ENCODE measurements at places on chromosomes 13 and 19. TPM values are rescaled to one million over a fixed set of nuclear protein-coding genes. Genes with fewer than 3 reads are reported as not detected.

- H3K36me3 ChIP-seq, result no peaks in the 10 kb centered on the region
- no peak overlapping the region for H3K27ac ChIP-seq
- no peaks in the 10 kb centered on the region for H3K4me1 ChIP-seq
- DNase-seq, result no peak
- peaks cover 3% of the 10 kb centered on the region for H3K27me3 ChIP-seq
Observed at GRCh38 chr13:61045251-61045650, 370.4 kb downstream of the PCDH20 start.

DNA sequence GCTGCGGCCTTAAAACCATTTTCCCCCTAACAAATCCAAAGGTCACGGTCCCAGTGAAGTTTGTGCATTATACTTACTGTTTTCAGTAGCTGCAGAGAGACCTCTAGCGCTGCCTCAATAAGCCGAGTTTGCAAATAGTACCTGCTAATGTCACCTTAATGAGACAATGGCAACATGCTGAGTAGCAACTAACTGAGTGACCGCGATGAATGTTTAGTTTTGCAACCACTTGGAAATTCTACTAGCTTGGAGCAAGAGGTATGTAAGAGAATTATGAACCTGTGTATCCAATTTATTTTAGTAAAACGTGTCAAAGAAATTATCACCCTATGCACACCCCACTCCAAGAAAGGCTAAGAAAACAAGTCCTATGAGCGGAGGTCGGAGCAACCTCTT, 1.2 kb downstream of the KPNA3 start:
- H3K27ac ChIP-seq, result peak overlapping the region; percentile 95
- peaks cover 9% of the 10 kb centered on the region for H3K4me1 ChIP-seq
- H3K4me3 ChIP-seq, result peak overlapping the region; percentile 93
- no peaks in the 10 kb centered on the region for H3K27me3 ChIP-seq
- no peaks in the 10 kb centered on the region for H3K36me3 ChIP-seq
- DNase-seq, result peak; percentile 7

The LSR gene
- 1.9 TPM for total RNA-seq

DNA sequence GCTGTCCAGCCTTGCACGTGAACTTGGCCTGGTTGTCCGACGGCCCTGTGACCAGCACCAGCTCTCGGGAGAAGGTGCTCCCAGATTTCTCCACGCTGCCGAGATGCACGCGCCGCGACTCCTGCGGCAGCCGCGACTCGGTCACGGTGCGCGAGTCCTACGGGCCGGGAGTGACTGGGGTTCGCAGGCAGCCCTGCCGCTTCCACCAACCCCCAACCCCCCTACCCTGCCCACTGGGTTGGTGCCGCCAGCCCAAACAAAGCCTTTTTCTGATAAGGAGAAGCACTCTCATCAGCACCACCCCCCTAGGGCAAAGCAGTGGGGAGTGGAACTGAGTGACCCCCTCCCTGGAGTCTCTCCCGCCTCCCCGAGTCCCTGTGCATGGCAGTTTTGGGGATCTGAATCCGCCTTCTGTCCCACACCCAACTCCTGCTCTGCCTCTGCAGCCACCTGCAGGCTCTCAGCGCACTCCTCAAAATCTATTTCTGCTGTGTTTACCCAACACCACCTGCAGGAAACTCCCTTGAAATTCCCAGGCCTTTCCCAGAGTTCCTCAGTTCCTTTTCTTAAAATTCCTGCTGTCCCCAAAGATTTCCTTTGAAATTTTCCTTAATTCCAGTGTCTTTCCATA, 6.2 kb downstream of the NPHS1 start:
- DNase-seq, result no peak
- peaks cover 68% of the 10 kb centered on the region for H3K27me3 ChIP-seq
- no peak overlapping the region for H3K4me3 ChIP-seq
- H3K4me1 ChIP-seq, result no peaks in the 10 kb centered on the region
- no peaks in the 10 kb centered on the region for H3K36me3 ChIP-seq

GRCh38 chr13:79079351-79079839, 326.7 kb downstream of the RBM26 start:
- H3K4me1 ChIP-seq, result no peaks in the 10 kb centered on the region
- no peak overlapping the region for H3K4me3 ChIP-seq
- H3K27ac ChIP-seq, result no peak overlapping the region
- H3K36me3 ChIP-seq, result no peaks in the 10 kb centered on the region
- DNase-seq, result no peak

DNA sequence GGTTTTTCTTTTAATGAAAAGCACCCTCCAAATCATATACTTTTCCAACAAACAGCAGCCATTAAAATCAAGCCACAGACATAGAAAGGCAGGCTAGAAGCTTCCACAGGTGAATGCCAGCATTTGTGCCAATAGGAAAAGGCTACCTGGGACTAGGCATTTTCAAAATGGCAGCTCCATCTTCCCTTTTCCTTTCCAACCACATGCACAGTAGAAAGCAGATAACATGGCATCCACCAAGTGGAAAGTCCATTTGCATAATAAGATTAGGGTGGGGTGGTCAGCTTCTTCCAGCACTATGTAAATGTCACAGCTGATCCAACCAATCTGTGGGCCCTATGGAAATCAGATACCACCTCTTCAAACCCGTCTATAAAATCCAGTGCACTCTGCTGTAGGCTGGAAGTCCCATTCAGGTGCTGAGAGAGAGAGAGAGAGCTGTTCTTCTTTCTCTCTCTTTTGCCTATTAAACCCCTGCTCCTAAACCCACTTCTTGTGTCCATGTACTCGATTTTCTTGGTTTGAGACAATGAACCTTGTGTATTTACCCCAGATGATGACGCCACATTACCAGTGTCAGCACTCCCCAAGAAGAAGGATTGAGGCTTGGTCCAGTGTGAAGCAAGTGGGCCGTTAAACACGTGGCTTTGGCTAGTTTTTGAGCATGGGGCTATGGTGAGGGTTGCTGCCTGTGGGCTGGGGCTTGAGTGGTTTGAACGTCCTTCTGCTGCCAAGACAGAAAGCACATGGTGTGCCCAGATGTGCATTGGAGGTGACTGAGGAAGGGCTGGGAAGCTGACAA, 24.2 kb upstream of the IGFL1 start:
- no peaks in the 10 kb centered on the region for H3K4me1 ChIP-seq
- H3K27ac ChIP-seq, result no peak overlapping the region
- H3K4me3 ChIP-seq, result no peak overlapping the region
- DNase-seq, result peak; percentile 31

The ATP7B gene
- total RNA-seq, result 4.4 TPM

GRCh38 chr19:1366899-1367870, 16.5 kb upstream of the NDUFS7 start:
- H3K36me3 ChIP-seq, result peaks cover 66% of the 10 kb centered on the region
- no peak for DNase-seq
- H3K4me3 ChIP-seq, result no peak overlapping the region
- H3K27ac ChIP-seq, result peak overlapping the region; percentile 37
- H3K4me1 ChIP-seq, result peaks cover 6% of the 10 kb centered on the region

DNA sequence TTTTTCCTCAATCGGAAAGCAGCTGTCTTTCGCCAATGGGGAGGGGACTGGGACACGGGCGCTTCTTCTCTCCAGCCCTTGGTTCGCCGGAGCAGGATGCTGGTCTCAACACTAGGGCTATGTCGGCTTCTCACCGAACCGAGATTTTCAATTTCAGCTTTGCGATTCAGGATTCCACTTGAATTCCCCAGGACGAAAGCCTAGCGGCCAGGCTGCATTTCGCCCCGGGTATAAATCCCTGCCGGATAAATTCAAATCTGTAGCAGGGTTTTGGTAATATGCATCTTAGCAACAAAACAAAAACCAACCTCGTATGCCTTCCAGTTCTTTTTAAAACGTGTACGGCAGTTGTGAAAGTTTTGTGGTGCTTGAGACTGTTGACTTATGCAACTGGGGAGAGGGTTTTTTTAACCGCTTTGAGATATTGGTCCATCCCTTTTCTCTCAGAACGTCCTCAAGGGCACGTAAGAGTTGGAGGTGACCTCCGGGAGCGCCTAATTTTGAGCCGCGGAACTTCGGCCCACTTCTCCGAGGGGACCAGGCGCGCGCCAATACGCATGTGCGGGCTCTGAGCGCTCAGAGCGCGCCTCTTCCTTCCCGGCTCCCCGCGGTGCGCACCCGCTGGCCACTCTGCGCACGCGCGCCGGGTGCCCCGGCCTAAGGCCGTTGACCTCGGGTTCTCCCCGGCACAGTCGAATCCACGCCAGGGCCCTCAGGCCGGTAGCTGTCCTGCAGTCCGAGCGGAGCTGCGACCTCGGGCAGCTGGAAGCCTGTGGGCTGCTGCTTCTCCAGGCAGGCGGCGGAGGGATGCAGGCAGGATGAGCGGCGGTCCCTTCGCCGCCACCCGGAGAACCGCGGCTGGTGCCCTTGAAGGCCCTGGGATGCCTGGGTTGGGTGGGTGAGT, 7.6 kb downstream of the POU4F1 start:
- H3K27ac ChIP-seq, result no peak overlapping the region
- peaks cover 5% of the 10 kb centered on the region for H3K4me1 ChIP-seq
- H3K4me3 ChIP-seq, result peak overlapping the region; percentile 43

- peak; percentile 14 for DNase-seq
- H3K4me3 ChIP-seq, result no peak overlapping the region
- no peaks in the 10 kb centered on the region for H3K36me3 ChIP-seq
- no peaks in the 10 kb centered on the region for H3K27me3 ChIP-seq
Observed at GRCh38 chr13:30690282-30691188, 44.8 kb upstream of the ALOX5AP start.

GRCh38 chr19:9941671-9942070, 5.4 kb upstream of the OLFM2 start:
- H3K4me1 ChIP-seq, result peaks cover 29% of the 10 kb centered on the region
- no peak overlapping the region for H3K27ac ChIP-seq
- no peak overlapping the region for H3K4me3 ChIP-seq
- DNase-seq, result no peak
- H3K36me3 ChIP-seq, result no peaks in the 10 kb centered on the region

The PIK3R2 gene
- 38.1 TPM for total RNA-seq

DNA sequence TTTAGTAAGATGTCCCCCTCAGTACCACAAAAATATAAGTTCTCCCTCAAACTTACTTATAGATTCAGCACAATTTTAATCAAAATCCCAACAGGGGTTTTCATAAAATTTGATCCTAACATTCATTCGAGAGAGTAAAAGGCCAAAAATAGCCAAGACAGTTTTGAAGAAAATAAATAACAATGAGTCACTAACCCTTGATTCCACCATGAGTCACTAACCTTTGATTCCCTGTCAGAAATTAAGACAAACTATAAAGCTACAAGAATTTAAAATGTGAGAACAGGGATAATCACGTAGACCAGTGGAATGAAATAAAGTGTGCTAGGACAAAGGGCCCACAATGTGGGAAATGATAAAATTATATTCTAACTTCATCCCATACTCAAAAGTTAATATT, 320.3 kb downstream of the SUCLA2 start:
- H3K36me3 ChIP-seq, result no peaks in the 10 kb centered on the region
- H3K4me1 ChIP-seq, result no peaks in the 10 kb centered on the region
- DNase-seq, result no peak
- H3K27ac ChIP-seq, result no peak overlapping the region
- H3K4me3 ChIP-seq, result no peak overlapping the region

- peak; percentile 33 for DNase-seq
- no peaks in the 10 kb centered on the region for H3K27me3 ChIP-seq
- peaks cover 5% of the 10 kb centered on the region for H3K4me1 ChIP-seq
- no peaks in the 10 kb centered on the region for H3K36me3 ChIP-seq
Observed at GRCh38 chr19:33819880-33820781, 23.5 kb downstream of the KCTD15 start.

DNA sequence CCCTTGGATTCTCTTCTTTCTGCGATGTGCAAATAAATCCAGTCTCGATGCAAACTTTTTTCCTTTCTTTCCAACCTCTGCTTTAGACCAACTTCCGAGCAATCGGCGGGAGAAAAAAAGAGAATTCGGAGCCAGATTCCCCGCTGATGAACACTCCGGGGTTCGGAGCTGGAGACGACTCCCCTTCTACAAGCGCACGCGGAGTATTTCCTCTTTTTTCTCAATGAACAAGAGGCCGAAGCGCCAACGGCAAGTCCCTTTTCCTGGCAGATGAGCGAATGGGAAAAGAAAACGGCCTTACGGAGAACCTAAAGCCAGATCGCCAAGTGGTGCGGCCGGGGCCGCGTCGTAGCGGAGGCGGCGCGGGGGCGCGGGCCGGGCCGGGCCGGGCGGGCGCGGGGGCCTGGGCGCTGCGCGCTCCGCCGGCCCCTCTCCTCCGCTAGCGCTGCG, 250 bp downstream of the SPRY2 start:
- peaks cover 8% of the 10 kb centered on the region for H3K36me3 ChIP-seq
- peaks cover 12% of the 10 kb centered on the region for H3K4me1 ChIP-seq
- peak overlapping the region; percentile 90 for H3K4me3 ChIP-seq
- peak; percentile 81 for DNase-seq

GRCh38 chr13:87953381-87953780, 282.2 kb downstream of the SLITRK5 start:
- DNase-seq, result peak; percentile 1
- no peaks in the 10 kb centered on the region for H3K27me3 ChIP-seq
- no peak overlapping the region for H3K27ac ChIP-seq
- H3K4me1 ChIP-seq, result no peaks in the 10 kb centered on the region

The PDX1 gene
- not detected for total RNA-seq

DNA sequence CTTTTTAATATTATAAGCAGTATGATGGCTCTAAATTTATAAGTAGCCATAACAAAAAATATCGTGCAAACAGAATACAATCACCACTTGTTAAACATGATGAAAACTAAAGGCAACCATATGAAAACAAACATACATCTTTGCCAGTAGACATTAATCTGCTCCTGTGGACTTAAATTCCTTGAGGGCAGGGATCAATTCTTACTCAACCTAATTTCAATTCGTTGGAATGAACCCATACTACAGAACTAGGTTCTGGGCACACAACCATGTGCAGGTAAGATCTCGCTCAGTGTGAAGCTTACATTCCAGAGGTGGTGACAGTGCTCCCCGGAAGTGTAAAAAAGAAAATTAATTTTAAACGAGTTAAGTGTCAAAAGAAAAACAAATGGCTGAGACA, 13.4 kb downstream of the TBC1D4 start:
- no peak for DNase-seq
- H3K4me3 ChIP-seq, result no peak overlapping the region
- H3K36me3 ChIP-seq, result no peaks in the 10 kb centered on the region
- no peaks in the 10 kb centered on the region for H3K27me3 ChIP-seq
- no peak overlapping the region for H3K27ac ChIP-seq
- H3K4me1 ChIP-seq, result peaks cover 7% of the 10 kb centered on the region

All from A673 (cell line).